Stimulated activated naive B cell treated with anti-CD40 and anti-IgM and Interleukin-4, amounts not matched to agents 10 μg/mL and 1 μg/mL and 100 μg/mL, for 72 hours (primary cell): ENCODE measurements at places on chromosomes 1 and 21.

- no peaks in the 10 kb centered on the region for H3K36me3 ChIP-seq
- no peak overlapping the region for H3K4me3 ChIP-seq
- no peak for DNase-seq
- peaks cover 73% of the 10 kb centered on the region for H3K27me3 ChIP-seq
These were observed 7.5 kb downstream of the COL18A1 start for GRCh38 chr21:45412491-45412890.

DNA sequence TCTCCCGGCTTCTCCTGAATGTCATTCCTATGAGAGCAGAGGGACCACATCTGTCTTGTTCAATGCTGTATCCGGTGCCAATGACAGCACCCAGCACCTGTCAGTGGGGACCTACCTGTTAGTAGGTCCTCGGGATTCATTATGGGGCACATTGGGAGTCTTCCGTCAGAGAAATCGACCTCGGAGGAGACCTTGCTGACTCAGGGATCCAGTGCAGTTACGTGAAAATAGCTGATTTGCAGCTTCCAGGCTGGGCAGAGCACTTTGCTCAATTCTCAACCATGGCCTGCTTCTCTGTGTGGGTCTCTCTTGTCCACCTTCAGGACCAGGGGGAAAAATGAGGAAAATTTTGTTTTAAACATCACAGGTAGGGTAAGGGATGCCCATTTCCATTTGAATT lies 130.2 kb downstream of the PRDM2 start:
- peaks cover 32% of the 10 kb centered on the region for H3K27me3 ChIP-seq
- no peak overlapping the region for H3K4me3 ChIP-seq
- H3K36me3 ChIP-seq, result peaks cover 7% of the 10 kb centered on the region
- no peak overlapping the region for H3K27ac ChIP-seq
- H3K4me1 ChIP-seq, result peaks cover 10% of the 10 kb centered on the region
- DNase-seq, result no peak

DNA sequence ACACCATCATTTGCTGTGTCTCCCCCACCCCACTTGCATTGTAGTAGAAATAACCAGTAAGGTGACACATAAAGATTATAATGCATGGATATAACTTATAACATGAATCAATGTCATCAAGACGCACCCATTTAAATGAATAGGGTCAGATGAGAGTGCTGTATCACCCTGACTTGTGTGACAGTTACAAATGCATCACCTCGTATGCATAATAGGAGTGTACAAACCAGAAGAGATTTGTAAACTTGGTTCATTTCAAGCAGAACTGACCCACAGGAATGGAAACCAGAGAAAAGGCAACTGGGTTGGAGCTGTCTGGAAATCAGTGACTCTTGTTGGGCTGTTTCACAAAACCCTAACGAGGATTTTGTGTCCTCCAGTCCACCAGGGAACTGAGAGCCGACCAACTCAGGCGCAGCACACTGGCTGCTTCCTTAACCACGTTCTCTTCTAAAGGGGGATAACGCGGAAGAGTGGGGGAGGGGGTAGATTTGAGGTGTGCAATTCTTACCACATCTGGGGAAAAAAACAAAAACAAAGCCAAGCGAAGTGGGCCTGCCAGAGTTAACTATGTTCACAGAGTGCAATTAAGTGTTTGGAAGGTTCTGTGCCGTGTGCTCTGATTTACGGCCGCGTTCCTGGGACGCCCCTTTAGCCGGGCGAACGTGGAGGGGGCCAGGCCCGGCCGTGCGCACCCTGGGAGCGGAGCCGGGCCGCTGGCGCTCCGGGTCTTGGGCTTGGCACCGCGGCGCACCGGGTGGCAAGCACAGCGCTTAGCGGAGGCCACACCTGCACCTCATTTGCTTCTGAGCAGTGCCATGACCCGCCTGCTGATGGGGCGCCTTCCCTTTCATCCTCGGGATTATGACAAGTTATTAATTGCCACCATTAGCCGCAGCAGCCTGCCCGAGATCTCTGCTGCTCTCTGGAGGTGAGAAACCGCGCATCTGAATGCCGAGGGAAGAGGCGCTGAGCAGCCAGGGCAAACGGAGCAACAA lies 248.8 kb upstream of the FOXD3 start:
- H3K27me3 ChIP-seq, result peaks cover 54% of the 10 kb centered on the region
- no peak overlapping the region for H3K4me3 ChIP-seq
- H3K27ac ChIP-seq, result no peak overlapping the region
- no peaks in the 10 kb centered on the region for H3K36me3 ChIP-seq
- H3K4me1 ChIP-seq, result peaks cover 9% of the 10 kb centered on the region

GRCh38 chr1:62467092-62467491 lies 30.2 kb downstream of the USP1 start:
- no peak overlapping the region for H3K27ac ChIP-seq
- no peak overlapping the region for H3K4me3 ChIP-seq
- peaks cover 52% of the 10 kb centered on the region for H3K36me3 ChIP-seq
- no peak for DNase-seq
- no peaks in the 10 kb centered on the region for H3K27me3 ChIP-seq

- H3K27ac ChIP-seq, result no peak overlapping the region
- H3K4me3 ChIP-seq, result no peak overlapping the region
- no peaks in the 10 kb centered on the region for H3K27me3 ChIP-seq
- DNase-seq, result no peak
These were observed 60.8 kb upstream of the SLC35F3 start for GRCh38 chr1:233843525-233844204.

GRCh38 chr1:47722909-47723580 lies 274.1 kb downstream of the TRABD2B start:
- H3K4me3 ChIP-seq, result no peak overlapping the region
- DNase-seq, result no peak
- peaks cover 72% of the 10 kb centered on the region for H3K27me3 ChIP-seq
- peaks cover 8% of the 10 kb centered on the region for H3K4me1 ChIP-seq
- no peak overlapping the region for H3K27ac ChIP-seq

DNA sequence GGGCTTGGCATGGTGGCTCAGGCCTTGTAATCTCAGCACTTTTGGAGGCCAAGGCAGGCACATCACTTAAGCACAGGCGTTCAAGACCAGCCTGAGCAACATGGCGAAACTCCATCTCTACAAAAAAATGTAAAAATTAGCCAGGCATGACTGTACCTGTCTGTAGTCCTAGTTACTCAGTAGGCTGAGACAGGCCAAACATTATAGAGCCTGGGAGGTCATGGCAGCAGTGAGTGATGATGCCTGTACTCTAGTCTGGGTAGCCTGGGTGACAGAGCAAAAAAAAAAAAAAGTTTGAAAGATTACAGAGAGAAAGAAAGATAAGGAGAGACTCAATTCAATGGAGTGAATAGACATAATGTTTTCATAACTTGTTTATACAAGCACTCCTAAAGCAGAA lies 556.5 kb upstream of the BRINP3 start:
- no peaks in the 10 kb centered on the region for H3K27me3 ChIP-seq
- DNase-seq, result no peak
- no peaks in the 10 kb centered on the region for H3K4me1 ChIP-seq
- H3K36me3 ChIP-seq, result no peaks in the 10 kb centered on the region

- no peaks in the 10 kb centered on the region for H3K27me3 ChIP-seq
- no peak overlapping the region for H3K4me3 ChIP-seq
- DNase-seq, result no peak
- H3K27ac ChIP-seq, result no peak overlapping the region
These were observed 14.8 kb upstream of the METTL18 start for GRCh38 chr1:169809370-169810095.

DNA sequence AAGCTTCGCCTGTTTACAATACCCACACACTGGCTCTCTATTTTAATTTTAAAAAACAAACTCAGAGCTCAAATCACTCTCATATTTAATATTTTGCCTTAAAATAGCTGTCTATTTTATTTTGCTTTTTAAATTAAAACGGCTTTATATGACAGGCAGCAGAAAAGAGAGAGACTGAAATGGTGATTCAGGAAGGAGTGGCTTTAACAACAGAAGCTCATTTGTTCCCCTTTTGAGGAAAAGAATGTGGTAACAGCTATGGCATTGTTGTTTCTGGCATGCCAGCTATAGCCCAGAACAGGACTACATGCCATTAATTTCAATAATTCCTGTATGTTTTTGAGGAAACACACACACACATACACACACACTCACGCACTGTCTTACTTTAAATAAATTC lies 234.2 kb upstream of the PTBP2 start:
- DNase-seq, result no peak
- no peaks in the 10 kb centered on the region for H3K36me3 ChIP-seq
- H3K27ac ChIP-seq, result no peak overlapping the region
- no peak overlapping the region for H3K4me3 ChIP-seq
- no peaks in the 10 kb centered on the region for H3K4me1 ChIP-seq
- H3K27me3 ChIP-seq, result no peaks in the 10 kb centered on the region
